ENCODE measurements at places on chromosomes 1 and 21. TPM values are rescaled to one million over a fixed set of nuclear protein-coding genes. Genes with fewer than 3 reads are reported as not detected.

IL10 gene
- total RNA-seq, result 3.4 TPM

DNAJC16 gene
- total RNA-seq, result 16.3 TPM

LCE4A gene
- total RNA-seq, result not detected

PTCH2 gene
- 1.0 TPM for total RNA-seq

OR6K2 gene
- total RNA-seq, result not detected

NUAK2 gene
- 0.80 TPM for total RNA-seq

TCEA3 gene
- 7.8 TPM for total RNA-seq
